ENCODE measurements at places on chromosomes 11 and 22.

DNA sequence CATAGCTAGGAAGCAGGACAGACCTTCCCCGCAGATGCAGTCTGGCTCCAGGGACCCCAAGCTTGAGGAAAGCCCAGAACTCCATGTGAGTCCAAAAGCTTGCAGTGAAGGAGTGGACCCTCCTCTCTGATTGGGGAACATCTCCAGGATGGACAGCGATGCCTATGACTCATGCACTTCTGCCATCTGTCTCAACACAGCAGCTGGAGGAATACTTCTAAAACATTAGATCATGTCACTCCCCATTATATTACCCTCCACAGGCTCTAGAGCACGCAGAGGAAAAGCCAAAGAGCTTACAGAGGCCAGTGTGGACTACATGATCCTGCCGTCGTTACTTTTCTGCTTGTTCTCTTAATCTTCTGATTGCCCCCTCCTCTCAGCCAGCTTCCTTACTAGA lies 605.7 kb downstream of the INSC start:
- no peak for ATAC-seq

- peak; percentile 52 for ATAC-seq
These were observed 24.0 kb upstream of the ACER3 start for GRCh38 chr11:76836613-76837291.

DNA sequence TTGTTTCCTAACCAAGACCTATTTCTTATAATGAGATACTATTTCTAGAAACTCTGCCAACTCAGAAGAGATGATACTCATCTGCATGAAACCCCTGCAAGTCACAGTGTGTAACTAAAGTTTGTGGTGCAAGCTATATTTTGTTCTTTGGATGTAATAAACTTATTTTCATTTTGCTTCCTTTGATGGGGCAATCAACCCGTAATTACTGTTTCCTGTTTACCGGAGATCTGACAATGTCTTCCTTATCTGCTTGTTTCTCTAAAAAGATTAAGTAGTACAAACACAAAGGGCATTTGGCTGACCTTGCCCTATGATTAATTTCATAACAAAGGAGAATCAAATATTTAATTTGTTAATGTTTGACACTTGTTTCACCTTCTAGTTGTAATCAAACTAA lies 846.6 kb upstream of the ANO3 start:
- no peak for ATAC-seq

DNA sequence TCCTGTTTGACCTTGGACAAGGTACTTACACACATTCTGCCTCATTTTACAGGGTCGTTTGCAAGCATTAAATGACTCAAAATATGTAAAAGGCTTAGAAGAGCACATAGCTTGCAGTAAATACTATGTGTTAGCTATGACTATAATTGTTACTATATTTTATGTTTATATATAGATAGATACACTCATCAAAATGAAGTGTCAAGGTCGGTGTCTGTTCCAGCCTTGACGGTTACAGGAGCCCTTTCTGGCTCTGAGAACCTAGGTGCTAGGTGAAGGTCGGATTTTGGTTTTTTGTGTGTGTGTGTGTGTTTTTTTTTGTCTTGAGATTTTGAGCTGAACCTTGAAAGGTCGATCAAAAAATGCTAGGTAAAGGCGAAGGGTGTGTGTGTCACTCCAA lies 24.5 kb upstream of the LIMK2 start:
- no peak for ATAC-seq

Measured in SK-N-SH treated with all-trans-retinoic acid at 6 μM for 48 hours (cell line).